ENCODE measurements at places on chromosomes 12 and 14. TPM values are rescaled to one million over a fixed set of nuclear protein-coding genes. Genes with fewer than 3 reads are reported as not detected.
A peak's percentile ranks its signal among the peaks of the same experiment; 100 is the strongest.

DNA sequence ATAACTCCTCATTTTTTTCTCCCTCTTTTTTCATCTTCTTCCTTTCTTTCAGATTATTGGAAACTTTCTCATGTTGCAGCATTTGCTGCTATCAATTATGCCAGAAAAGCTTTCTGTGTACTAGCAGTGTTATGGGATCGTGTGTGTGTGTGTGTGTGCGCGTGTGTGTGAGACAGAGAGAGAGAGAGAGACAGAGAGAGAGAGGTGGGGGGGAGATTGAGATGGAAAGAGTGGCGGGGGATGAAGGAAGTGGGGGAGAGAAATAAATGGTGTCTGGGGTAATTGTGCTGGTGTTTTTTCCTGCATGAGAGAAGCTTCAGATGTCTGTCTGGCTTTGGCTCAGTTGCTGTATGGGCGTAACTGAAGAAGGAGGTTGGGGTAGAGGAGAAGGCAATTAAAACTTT, 268.9 kb downstream of the RAD51B start:
- H3K36me3 ChIP-seq, result no peaks in the 10 kb centered on the region
- H3K27ac ChIP-seq, result peak overlapping the region; percentile 60
- DNase-seq, result peak; percentile 71
- no peak overlapping the region for H3K4me3 ChIP-seq
- no peaks in the 10 kb centered on the region for H3K27me3 ChIP-seq

DNA sequence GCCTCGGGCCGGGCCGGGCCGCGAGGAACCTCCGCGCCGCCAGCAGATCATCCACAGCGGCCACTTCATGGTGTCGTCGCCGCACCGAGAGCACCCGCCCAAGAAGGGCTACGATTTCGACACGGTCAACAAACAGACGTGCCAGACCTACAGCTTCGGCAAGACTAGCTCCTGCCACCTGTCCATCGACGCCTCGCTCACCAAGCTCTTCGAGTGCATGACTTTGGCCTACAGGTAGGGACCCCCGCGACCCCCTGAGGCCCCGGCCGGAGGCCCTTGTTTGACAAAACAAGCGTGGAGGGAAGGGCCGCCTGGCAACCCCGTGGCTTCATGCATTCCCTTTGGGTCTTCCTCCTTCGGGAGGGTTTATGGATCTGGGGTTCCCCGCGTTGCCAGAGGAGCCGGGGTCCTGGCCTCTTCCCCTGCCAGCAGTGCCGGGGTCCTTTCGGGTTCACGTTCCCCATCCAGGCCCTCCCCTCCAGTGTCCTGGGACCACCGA, 526 bp downstream of the MLXIP start:
- peak overlapping the region; percentile 49 for H3K27ac ChIP-seq
- H3K36me3 ChIP-seq, result peaks cover 4% of the 10 kb centered on the region
- peaks cover 36% of the 10 kb centered on the region for H3K4me1 ChIP-seq
- H3K4me3 ChIP-seq, result peak overlapping the region; percentile 78

GRCh38 chr12:64187370-64187769, 34.7 kb downstream of the KICS2 start:
- H3K27ac ChIP-seq, result peak overlapping the region; percentile 68
- no peaks in the 10 kb centered on the region for H3K36me3 ChIP-seq
- peak overlapping the region; percentile 15 for H3K4me3 ChIP-seq
- H3K4me1 ChIP-seq, result peaks cover 17% of the 10 kb centered on the region
- DNase-seq, result peak; percentile 79
- no peaks in the 10 kb centered on the region for H3K27me3 ChIP-seq

DNA sequence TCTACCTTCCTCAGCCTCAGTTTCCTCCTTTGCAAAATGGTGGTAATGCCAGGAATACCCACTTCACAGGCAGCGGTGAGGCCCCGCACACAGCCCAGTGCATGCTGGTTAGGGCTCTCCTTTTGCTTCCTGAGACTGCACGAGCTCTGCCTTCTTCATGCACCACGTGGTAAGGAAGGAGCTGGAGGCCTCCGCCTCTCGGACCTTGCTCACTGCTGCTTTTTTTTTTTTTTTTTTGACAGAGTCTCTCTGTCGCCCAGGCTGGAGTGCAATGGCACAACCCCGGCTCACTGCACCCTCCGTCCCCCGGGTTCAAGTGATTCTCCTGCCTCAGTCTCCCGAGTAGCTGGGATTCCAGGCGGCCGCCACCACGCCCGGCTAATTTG, 18.1 kb downstream of the TAMALIN start:
- no peak overlapping the region for H3K4me3 ChIP-seq
- no peak for DNase-seq
- no peaks in the 10 kb centered on the region for H3K27me3 ChIP-seq
- H3K4me1 ChIP-seq, result peaks cover 13% of the 10 kb centered on the region
- no peaks in the 10 kb centered on the region for H3K36me3 ChIP-seq

DNA sequence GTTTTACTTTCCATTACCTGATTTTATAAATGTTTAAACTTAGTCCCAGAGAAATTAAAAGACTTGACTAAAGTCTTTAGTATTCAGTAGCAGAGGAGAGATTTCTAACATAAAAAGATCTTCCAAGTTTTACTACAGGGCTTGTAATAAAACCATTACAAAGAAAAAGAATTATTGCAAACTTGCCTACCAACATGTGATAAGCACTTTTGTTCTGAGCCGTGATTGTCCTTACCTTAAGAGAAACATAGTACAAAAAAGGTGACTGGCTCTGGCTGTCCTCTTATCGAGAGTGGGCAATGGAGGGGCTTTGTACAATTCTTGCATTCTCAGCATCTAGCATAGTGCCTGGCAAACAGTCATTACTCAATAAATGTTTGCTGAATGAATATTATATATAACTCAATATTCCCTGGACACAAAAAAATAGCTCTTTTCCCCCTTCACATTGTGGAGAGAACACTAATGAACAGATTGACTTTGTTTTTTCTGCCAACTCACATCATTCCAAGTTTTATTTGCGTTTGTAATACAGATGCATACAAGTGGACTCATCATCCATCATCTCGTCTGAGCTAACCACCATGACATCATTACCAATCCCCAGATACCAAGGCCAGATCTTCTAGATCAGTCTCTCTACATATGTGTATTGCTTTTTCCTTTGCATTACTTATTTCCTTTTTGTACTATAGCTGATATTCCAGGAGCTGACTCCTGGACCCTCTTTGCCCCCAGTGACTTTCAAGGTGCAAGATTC, 192.8 kb upstream of the EEA1 start:
- no peaks in the 10 kb centered on the region for H3K27me3 ChIP-seq
- no peak overlapping the region for H3K4me3 ChIP-seq
- peaks cover 12% of the 10 kb centered on the region for H3K4me1 ChIP-seq
- H3K36me3 ChIP-seq, result no peaks in the 10 kb centered on the region

- H3K27ac ChIP-seq, result no peak overlapping the region
- no peaks in the 10 kb centered on the region for H3K4me1 ChIP-seq
- no peak overlapping the region for H3K4me3 ChIP-seq
- no peak for DNase-seq
These were observed 27.7 kb downstream of the PPP2R5C start for GRCh38 chr14:101789222-101789621.

DNA sequence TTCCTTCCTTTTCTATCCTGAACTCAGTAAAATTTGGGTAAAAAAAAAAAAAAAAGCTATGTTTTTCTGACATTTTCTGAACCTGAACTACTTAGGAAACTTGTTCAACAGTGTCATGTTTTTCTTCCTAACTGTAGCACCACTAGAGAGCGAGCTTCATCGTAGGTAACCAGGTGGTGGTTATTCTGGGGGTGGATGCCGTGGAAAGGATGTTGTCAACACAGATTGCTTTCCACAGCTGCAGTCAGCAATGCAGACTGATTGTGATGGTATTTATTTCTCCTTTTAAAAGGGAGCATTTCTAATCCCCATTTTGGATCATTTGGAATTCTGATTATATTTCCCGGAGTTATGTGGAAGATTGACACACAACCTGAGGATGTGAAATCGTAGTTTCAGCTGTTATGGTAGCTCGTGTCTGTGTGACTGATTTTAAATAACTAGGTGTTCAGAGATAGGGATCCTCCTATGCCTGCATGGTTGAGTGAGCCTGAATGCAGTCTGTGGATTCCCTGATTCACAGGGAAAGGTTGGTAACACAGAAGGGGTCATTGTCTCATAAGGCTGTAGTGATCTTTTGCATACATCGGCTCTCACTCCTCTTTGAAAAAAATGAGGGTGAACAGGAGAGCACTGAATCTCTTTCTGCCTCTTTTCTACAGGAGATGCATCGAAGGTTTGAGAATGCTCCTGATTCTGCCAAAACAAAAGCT, 113.2 kb downstream of the ERC1 start:
- H3K36me3 ChIP-seq, result no peaks in the 10 kb centered on the region
- H3K27ac ChIP-seq, result no peak overlapping the region
- no peaks in the 10 kb centered on the region for H3K4me1 ChIP-seq
- DNase-seq, result no peak

DNA sequence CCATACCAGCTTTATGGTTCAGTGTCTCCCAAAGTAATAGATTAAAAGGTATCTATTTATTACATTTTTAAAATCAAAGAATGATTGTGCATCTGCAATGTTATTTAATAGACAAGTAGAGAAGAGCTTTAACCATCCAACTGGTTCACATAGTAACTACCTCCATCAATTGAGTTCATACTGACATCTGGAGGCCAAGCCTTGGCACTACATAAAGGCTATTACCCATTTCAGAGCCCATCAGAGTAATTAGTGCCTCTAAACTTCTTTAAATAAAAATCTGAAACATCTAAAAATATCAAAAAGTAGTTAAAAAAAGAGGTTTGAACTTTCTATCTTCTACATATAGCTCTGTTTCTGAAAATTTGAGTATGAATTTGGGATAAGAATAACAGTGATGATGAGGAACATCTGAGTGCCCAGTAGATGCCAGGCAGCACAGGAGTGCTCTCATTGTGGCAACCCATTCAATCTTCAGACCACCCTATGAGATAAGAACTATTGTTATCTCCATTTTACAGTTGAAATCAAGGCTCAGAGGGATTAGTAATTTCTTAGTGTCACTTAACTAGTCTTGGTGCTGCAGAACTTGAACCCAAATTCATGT, 132.9 kb upstream of the DAAM1 start:
- H3K4me1 ChIP-seq, result no peaks in the 10 kb centered on the region
- no peaks in the 10 kb centered on the region for H3K36me3 ChIP-seq
- no peak overlapping the region for H3K27ac ChIP-seq

DNA sequence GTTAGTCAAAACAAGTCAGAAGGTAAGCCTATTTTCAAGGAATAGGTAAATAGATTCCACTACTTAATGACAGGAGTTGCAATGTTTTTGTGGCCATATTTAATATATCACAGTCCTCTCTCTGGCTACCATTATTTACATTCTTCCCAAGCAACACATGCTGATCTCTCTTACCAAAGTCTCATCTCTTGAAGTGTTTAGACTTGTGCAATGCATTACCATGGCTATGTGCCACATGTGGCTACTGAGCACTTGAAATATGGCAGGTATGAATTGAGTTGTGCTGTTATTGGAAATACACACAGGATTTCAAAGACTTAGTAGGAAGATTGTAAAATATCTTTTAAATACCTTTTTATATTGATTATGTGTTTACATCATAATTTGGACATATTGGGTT, 262.4 kb upstream of the PDE3A start:
- no peaks in the 10 kb centered on the region for H3K27me3 ChIP-seq
- H3K4me3 ChIP-seq, result no peak overlapping the region
- H3K4me1 ChIP-seq, result no peaks in the 10 kb centered on the region
- peak; percentile 29 for DNase-seq
- no peaks in the 10 kb centered on the region for H3K36me3 ChIP-seq

- no peak overlapping the region for H3K27ac ChIP-seq
- no peaks in the 10 kb centered on the region for H3K27me3 ChIP-seq
- H3K4me1 ChIP-seq, result no peaks in the 10 kb centered on the region
- DNase-seq, result no peak
These were observed 1.3 kb downstream of the RNASE6 start for GRCh38 chr14:20782280-20782890.

GRCh38 chr12:123741937-123742572, 20.0 kb upstream of the DNAH10 start:
- H3K27ac ChIP-seq, result no peak overlapping the region
- no peak for DNase-seq
- H3K27me3 ChIP-seq, result no peaks in the 10 kb centered on the region
- peaks cover 34% of the 10 kb centered on the region for H3K36me3 ChIP-seq

GRCh38 chr12:46608431-46609272, 217.1 kb downstream of the SLC38A4 start:
- H3K4me1 ChIP-seq, result peaks cover 3% of the 10 kb centered on the region
- DNase-seq, result peak; percentile 80
- no peaks in the 10 kb centered on the region for H3K36me3 ChIP-seq
- H3K27ac ChIP-seq, result peak overlapping the region; percentile 11
- no peaks in the 10 kb centered on the region for H3K27me3 ChIP-seq
- no peak overlapping the region for H3K4me3 ChIP-seq

DNA sequence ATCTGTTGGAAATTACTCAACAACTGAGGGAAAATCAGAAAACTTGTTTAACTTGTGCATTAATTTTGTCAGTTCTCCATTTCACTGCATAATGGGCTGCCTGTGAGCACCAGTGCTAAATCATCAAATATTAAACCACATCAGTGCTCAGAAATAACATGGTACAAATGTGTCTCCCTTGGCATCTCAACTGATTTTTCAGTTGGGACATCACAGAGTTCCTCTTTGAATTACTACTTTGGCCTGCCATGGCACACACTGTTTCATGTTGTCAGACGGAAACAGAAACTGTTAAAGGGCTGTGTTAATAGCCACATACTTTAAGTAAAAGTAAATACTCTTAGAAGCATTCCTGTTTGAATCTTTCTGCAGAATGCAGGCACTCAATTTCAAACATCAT, 42.1 kb upstream of the STRN3 start:
- no peaks in the 10 kb centered on the region for H3K27me3 ChIP-seq
- H3K4me1 ChIP-seq, result no peaks in the 10 kb centered on the region
- no peak for DNase-seq
- no peak overlapping the region for H3K4me3 ChIP-seq
- no peak overlapping the region for H3K27ac ChIP-seq

DNA sequence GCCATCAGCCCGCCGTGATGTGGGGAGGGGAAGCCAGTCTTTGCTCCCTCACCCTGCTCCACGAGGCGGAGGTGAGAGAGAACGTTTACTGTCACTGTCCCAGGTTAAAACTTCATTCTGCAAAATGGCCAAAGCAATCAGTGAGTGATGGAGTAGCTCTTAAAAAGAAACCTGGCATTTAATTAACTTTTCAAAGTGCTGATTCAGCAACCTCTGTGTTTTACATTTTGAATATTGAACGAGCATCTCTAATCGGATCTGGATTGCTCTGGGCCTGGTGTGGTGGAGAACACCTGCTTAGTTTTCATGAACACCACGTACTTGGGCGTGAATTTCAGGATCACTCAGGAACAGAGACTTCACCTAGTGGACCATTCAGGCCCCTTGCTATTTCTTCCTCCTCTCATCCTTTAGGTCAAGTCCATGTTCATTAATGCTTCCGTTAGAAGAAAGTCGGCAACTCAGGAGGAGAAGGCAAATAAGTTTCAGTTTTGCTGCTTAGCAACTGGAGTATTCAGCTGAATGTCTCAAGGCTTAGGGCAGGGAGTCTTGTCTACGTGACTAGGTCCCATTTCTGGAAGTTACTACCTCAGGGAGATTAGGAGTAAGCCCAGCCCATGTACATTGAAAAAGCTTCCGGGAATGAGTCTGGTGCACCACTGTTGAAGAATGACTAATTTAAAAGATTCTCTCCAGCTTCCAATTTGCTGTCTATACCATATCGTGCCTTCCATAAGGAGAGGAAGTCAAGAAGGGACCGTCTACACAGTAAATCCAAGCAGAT, 68.2 kb downstream of the IFT43 start:
- DNase-seq, result no peak
- no peaks in the 10 kb centered on the region for H3K27me3 ChIP-seq
- no peak overlapping the region for H3K27ac ChIP-seq
- H3K36me3 ChIP-seq, result no peaks in the 10 kb centered on the region
- no peaks in the 10 kb centered on the region for H3K4me1 ChIP-seq

NRXN3 gene
- total RNA-seq, result 18.0 TPM

APOF gene
- not detected for total RNA-seq

AQP2 gene
- not detected for total RNA-seq

REM2 gene
- 0.48 TPM for total RNA-seq

CDCA3 gene
- total RNA-seq, result 2.3 TPM

ATXN3 gene
- 24.2 TPM for total RNA-seq

Data from astrocyte (in vitro differentiated cells and primary cell).